Mucosa of gallbladder (tissue), 1 donor: ENCODE measurements at places on chromosomes 4 and X. TPM values are rescaled to one million over a fixed set of nuclear protein-coding genes. Genes with fewer than 3 reads are reported as not detected.

GRCh38 chrX:153416781-153417450 is 5.6 kb downstream of the ZFP92 start:
- no peak for DNase-seq

Gene LAMP2
- total RNA-seq: 328 TPM

- no peak for DNase-seq
These were observed 37.8 kb downstream of the GAB3 start for GRCh38 chrX:154712781-154713740.

DNA sequence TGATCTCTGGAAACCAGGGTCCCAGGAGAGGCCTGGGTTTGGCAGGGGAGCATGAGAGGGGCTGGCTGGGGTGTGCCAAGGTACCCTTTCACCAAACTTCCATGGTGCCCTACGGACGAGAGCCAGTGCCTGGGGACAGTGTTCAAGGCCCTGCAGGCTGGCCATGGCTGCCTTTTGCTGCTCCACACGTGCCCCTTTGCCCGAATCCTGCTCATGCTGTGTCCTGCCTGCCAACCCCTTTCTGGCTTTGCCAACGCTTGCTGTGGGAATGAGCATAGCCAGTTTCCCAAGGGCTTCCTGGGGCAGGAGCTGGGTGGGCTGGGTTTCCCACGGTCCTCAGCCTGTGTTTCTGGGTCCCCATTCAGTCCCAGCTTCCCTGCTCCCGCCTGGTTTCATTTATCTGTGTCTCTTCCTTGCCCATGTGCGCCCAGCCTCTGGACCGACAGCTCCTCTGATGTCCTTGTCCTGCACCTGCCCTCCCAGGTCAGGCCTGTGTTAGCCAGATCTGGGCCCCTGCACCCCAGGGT is 17.3 kb downstream of the CPZ start:
- no peak for DNase-seq

GRCh38 chr4:123250843-123251242 is 145.8 kb upstream of the SPRY1 start:
- no peak for DNase-seq

GRCh38 chr4:7291372-7292114 is 99.2 kb downstream of the SORCS2 start:
- DNase-seq: peak; percentile 27

DNA sequence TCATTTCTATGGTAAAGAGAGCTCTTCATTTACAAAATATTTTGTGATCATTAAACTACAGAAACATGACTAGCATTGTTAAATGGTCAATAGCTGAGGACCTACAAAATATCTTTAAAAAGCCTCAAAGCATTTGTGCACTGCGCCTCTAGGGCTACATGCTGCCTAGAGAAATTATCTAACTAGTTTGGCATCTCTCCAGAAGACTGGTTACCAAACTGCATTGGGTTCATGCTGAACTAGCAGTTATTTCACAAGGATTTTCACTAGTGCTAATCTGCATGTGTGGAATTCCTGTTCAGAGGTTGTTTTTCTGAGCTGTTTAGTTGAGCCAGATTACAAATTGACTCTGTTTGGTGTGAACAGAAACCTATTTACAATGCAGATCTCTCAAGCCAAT is 58.5 kb upstream of the PITX2 start:
- DNase-seq: no peak

GRCh38 chr4:1721666-1722550 is 587 bp downstream of the TACC3 start:
- DNase-seq: no peak
